PC-9 (cell line): ENCODE measurements at places on chromosomes 2 and 18. TPM values are rescaled to one million over a fixed set of nuclear protein-coding genes. Genes with fewer than 3 reads are reported as not detected.

DNA sequence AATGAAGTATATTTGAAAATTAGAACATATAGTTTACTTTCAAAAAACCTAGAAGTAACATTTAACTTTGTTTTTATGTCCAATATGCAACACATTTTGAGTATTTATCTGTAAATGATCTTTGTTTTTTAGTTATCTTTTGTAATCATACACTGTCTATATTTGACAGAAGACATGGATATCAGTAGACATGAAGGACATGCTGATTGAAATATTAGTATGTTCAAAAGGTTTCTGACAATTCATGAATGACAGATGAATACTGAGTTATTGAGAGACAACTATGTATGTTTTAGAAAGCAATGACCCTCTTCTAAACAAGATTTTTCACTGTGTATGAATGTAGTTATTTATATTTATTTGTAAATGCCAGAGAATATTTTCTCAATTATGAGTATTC, 215.6 kb upstream of the TMEFF2 start:
- DNase-seq: no peak

DNA sequence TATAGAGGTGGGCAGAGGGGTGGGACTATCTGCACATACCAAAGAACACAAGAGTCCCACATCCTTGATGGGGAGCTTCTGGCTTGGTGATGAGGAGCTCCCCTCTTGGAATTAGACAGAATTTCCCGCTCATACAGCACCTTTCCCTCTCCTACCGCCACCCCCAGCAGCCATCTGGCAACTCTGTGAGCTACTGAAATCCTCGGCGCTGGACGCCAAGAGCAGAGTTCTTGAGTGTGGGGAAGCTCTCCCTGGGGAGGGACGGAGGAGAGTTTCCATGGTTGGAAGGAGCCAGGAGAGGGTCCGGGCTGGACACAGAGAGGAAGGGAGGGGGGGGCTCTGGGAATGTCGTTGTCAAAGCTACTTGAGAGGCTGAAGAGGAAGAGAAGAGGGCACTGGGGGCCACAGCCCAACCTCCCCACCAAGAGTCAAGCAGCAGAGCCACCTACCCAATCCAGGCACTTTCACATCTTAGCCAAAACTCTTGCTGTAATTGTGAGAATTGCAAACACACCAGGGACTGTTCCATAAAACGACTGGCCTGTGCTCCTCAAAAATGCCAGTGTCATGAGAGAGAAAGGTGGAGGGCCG, 89.4 kb upstream of the MCFD2 start:
- DNase-seq: no peak

SLC30A3 gene
- 1.5 and 2.3 TPM in 2 replicates for total RNA-seq

GRCh38 chr2:200695191-200695590, 109.4 kb downstream of the AOX1 start:
- DNase-seq: no peak

GRCh38 chr18:67726882-67727281, 210.4 kb upstream of the DSEL start:
- DNase-seq: no peak

PROKR1 gene
- total RNA-seq: not detected in 2 replicates

MREG gene
- total RNA-seq: 23.0 and 27.5 TPM in 2 replicates

SDC1 gene
- 114 and 128 TPM in 2 replicates for total RNA-seq

- DNase-seq: no peak
These were observed 415.9 kb downstream of the NBAS start for GRCh38 chr2:15145046-15145817.

DNA sequence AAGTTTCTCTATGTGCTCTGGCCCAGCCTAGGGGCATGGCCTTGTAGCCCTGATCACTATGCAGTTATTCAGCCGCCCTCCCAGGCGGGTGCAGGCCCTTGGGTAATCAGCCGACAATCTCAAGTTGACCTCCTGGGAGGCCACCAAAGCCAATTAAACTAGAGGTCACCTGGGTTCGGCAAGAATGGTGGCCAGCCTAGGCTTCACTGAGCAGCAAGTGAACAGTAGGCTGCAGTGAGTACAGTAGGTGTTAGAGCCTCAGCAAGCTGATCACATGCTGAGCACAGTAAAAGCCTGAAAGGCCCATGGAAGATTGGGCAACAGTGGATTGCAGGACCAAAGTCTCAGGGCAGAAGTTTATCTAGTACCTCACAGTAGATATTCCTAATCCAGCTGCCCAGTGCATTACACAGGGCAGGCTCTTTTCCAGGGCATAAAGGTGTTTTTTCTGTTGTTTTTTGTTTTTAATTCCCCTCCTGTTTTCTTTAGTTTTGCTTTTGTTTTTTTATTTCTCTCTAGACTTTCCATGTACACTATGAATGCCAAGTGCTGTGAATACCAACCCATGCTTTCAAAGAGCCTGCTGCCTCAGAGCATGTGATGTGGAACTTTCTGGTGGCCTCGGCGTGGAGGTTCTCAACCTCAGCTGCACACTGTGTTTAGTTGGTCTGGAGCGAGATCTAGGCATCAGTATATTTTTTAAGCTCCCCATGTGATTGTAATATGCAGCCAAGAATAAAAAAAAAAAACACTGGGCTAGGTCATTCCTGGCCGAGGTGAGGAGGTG, 55.9 kb upstream of the ATL2 start:
- DNase-seq: peak; percentile 59

DNA sequence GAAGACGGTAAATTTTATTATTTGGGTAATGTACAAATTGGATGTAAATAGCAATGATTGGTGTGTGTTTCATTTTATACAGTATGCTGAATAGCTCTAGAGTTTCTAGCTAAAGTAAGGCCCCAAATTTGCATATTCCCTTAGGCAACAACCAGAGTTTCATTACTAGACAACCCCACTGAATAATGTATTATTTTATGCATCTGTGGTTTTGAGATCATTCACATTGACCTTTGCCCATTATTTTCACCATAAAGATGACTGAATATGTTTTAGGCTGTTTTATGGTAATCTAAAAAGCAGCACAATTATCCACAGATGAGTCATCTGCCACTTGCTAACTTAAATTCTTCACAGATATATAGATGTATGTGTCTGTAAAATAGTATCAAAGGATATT, 44.5 kb upstream of the C2orf74 start:
- no peak for DNase-seq

XDH gene
- 5.7 and 7.7 TPM in 2 replicates for total RNA-seq

KCNK3 gene
- total RNA-seq: 0.08 TPM in 1 of 2 replicates, not detected in the other

SERTAD2 gene
- 27.3 and 31.4 TPM in 2 replicates for total RNA-seq

CROCC2 gene
- total RNA-seq: not detected in 2 replicates

- DNase-seq: no peak
These were observed 30.6 kb downstream of the TMEM17 start for GRCh38 chr2:62475172-62476011.

POTEC gene
- total RNA-seq: not detected in 2 replicates

DNA sequence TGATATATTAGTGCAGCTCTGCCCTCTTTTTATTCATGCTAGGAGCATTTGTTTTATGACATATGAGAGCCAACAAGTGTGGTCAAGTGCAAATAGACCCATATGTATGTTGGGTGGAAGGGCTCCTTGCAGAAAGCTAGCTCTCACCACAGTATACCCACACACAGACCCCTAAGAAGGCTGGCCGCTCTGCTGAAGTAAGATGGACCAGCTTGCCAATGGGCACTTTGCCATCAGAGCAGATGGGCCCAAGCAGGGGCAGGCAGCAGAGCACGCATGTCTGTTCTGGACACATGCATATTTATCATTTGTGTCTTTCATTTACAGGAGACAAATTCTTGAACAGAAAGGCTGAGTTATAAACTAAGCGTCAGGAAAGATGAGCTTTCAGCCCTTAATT, 187.5 kb upstream of the DTNA start:
- no peak for DNase-seq

C2orf69 gene
- 14.1 TPM in 2 replicates for total RNA-seq

- DNase-seq: no peak
These were observed 206.3 kb upstream of the GYPC start for GRCh38 chr2:126449677-126450076.

GRCh38 chr2:71157124-71157793, 26.8 kb downstream of the MPHOSPH10 start:
- DNase-seq: peak; percentile 34

ZAP70 gene
- not detected in 2 replicates for total RNA-seq

- peak; percentile 76 for DNase-seq
These were observed 6.5 kb upstream of the YWHAQ start for GRCh38 chr2:9637330-9637729.

DNA sequence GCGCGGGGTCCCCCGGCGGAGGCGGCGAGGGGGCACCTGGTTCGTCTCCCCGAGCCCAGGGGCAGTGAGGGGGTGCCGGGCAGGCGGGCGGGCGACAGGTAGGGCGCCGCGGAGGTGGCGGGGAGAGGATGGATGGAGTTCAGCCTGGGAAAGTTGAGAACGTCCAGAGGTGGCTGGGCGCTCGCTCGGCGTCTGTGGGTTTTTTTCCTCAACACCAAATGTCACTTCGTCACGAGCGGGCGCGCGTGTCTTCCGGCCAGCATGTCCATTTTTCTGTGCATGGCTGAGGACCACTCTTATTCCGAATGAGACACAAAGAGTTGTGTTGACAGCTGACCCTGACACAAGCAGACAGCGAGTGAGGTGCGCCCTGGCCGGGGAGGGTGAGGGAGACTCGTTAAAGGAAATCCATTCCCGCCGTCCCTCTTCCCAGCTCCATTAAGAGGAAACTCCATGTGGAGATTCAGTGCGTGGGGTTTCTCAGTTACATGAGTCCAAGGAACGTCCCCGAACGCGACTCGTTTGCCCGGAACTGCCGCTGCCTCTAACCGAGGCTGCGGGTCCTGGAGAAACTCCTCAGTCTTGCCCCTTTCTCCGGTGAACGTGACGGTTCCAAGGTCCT, 859 bp downstream of the GREB1L start:
- no peak for DNase-seq

TMEM163 gene
- total RNA-seq: 1.4 and 2.4 TPM in 2 replicates
